ENCODE measurements at places on chromosomes 11 and 22.

DNA sequence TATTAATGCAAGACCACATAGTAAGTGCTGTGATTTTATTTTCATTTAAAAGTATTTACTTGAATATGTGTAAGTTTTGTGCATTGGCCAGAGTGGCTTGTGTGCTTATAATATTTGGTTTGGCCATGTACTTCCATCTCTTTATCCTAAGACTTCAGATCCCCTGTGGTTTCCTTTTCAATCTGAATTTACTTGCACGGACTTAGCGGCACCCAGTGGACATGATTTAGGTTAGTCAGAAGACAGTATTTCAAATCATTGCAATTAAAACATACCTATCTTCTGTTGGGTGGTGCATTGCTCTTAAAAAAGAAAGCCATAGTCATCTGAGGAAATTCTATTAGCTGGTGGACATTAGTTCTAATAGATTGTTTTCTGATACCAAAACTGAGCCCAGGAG lies 30.7 kb downstream of the PIWIL4 start:
- no peak overlapping the region for H3K27ac ChIP-seq
- H3K27me3 ChIP-seq = no peaks in the 10 kb centered on the region
- no peaks in the 10 kb centered on the region for H3K4me1 ChIP-seq
- DNase-seq = peak; percentile 15
- H3K4me3 ChIP-seq = no peak overlapping the region

GRCh38 chr22:36311386-36312085 lies 58.6 kb downstream of the APOL1 start:
- H3K36me3 ChIP-seq = peaks cover 52% of the 10 kb centered on the region
- DNase-seq = no peak
- no peak overlapping the region for H3K4me3 ChIP-seq
- no peak overlapping the region for H3K27ac ChIP-seq

DNA sequence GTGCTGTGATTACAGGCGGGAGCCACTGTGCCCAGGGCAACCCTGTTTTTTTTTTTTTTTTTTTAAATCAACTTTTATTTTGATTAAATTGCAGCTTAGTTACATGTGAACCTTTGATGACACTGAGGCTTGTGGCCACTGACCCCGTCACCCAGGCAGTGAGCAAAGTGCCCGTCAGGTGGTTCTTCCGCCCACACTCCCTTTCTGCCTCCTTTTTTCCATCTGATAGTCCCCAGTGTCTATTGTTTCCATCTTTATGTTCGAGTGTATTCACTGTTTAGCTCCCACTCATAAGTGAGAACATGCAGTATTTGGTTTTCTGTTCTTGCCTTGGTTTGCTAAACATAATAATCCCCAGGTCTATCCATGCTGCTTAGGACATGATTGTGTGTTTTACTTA lies 110.9 kb upstream of the GRK3 start:
- no peak for DNase-seq
- H3K4me3 ChIP-seq = no peak overlapping the region
- no peak overlapping the region for H3K27ac ChIP-seq
- H3K36me3 ChIP-seq = peaks cover 8% of the 10 kb centered on the region
- H3K27me3 ChIP-seq = no peaks in the 10 kb centered on the region

DNA sequence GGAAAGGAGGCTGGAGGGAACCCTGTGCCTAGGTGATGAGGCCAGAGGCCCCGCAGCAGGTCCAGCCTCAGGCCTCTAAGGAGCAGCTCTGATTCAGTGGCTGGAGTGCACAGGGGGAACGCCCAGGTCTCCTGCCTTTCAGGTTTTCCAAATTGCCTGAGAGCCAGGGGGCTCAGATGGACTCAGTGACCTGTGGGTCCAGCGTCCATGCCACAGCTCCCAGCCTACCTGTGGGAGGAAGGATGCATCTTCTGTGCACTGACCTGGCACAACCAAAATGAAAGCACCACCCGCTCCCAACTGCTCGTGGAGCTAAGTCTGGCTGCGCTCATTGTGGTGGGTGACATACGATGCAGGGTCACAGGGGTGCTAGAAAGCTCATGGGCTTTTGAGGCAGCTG lies 82.8 kb downstream of the FEZ1 start:
- H3K4me1 ChIP-seq = no peaks in the 10 kb centered on the region
- H3K27me3 ChIP-seq = no peaks in the 10 kb centered on the region
- no peak overlapping the region for H3K4me3 ChIP-seq

DNA sequence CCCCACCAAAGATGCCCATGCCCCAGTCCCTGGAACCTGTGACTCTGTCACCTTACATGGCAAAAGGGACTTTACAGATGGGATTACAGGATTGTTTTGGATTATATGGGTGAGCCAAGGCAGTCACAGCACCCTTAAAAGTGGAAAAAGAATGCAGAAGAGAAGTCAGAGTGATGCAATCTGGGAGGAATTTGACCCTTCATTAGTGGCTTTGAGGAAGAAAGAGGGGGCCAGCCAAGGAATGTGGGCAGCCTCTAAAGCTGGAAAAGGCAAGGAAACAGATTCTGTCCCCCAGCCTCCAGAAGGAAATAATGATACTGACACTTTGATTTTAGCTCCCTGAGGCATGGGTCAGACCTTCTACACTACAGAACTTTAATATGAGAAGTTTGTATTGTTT lies 257.3 kb upstream of the ISX start:
- DNase-seq = no peak
- H3K27me3 ChIP-seq = no peaks in the 10 kb centered on the region
- peaks cover 3% of the 10 kb centered on the region for H3K4me1 ChIP-seq
- H3K36me3 ChIP-seq = no peaks in the 10 kb centered on the region
- H3K27ac ChIP-seq = no peak overlapping the region

DNA sequence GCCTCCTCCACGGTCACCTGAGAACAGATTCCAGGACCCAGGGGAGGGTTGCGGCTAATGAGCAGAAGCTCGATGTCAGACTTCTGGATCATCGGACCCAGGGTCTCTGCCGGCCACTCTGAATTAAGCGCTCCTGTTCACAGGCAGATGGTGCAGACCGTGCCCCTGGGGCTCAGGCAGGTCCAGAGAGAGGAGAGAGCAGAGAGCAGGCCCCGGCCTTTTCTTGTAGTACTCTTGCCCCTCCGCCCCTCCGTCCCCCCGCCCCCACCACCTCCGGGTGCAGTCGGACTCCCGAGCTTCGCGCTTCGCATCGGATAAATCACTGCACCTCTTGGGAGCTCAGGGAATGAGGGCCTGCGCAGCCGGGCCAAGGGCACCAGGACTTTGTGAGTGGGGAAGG lies 50.3 kb downstream of the RPS6KA4 start:
- H3K27ac ChIP-seq = no peak overlapping the region
- no peaks in the 10 kb centered on the region for H3K36me3 ChIP-seq
- DNase-seq = no peak
- no peaks in the 10 kb centered on the region for H3K27me3 ChIP-seq

DNA sequence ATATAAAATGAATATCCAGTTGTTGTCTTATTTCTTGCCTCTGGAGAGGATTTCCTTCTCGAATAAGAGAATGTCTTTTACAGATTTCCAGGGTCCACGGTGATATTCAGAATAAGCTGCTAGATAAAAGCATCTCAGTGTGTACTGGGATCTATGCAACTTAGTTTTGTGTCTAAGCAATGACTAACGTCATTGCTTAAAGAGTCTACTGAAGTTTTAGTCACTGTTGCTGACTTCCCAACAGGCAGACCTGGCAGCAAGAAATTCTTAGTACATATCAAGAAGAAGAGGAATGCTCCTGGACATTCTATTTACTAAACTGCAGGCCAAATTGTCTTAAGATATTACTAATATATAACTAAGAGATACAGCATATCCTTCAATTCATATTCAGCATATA lies 70.3 kb downstream of the SOX6 start:
- H3K36me3 ChIP-seq = no peaks in the 10 kb centered on the region
- no peaks in the 10 kb centered on the region for H3K4me1 ChIP-seq
- H3K4me3 ChIP-seq = no peak overlapping the region

DNA sequence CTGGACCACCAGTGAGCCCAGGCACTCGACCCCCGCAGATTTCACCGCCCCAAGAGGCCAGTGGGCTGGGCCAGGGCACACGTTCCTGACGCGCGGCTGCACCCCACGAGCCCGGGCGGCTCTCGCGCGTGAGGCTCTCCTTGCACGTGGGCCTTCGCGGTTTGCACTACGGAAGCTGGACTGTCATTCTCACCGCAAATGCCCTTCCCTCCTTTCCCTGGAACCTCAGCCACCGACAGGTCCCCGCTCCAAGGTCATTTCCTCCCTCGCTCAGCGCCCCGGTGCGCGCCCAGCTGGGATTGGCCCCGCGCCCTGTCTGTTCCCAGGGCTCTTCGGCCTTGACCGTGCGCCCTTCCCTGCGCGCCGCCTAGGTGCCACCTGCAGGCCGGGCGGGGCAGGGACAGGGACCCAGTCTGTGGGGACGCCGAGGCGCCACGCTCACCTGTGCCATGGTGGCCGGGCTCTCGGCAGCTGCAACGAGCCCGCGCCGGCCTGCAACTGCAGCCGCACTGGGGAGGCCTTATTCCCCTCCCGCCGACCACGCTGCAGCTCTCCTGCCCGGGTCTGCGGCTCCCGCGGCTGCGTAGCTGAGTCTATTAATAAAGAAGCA lies 2.1 kb upstream of the CPT1A start:
- peak overlapping the region; percentile 65 for H3K27ac ChIP-seq
- H3K36me3 ChIP-seq = no peaks in the 10 kb centered on the region
- peak overlapping the region; percentile 37 for H3K4me3 ChIP-seq

DNA sequence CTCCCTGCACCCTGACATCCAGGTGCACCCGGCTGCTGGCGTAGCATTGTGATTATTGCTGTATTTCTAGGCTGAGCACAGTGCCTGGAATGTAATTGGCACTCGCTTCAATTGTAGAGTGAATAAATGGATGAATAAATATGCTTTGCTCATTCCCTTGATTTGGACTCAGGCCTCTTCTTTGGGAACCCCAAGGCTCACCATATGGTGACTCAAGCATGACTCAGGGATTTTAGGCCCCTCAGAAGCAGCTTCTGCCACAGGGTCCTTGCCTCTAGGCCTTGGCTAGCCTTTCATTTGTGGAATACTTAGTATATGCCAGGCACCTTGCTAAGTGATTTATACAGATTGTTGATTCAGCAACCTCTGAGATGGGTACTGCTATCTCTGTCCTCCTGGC lies 78.9 kb downstream of the GRIK4 start:
- DNase-seq = no peak
- no peak overlapping the region for H3K4me3 ChIP-seq
- H3K4me1 ChIP-seq = no peaks in the 10 kb centered on the region
- H3K36me3 ChIP-seq = no peaks in the 10 kb centered on the region
- no peaks in the 10 kb centered on the region for H3K27me3 ChIP-seq

- H3K4me3 ChIP-seq = no peak overlapping the region
- H3K27me3 ChIP-seq = no peaks in the 10 kb centered on the region
- no peaks in the 10 kb centered on the region for H3K36me3 ChIP-seq
- H3K4me1 ChIP-seq = no peaks in the 10 kb centered on the region
- H3K27ac ChIP-seq = no peak overlapping the region
- peak; percentile 38 for DNase-seq
These were observed 36.4 kb downstream of the SWAP70 start for GRCh38 chr11:9700105-9700801.

DNA sequence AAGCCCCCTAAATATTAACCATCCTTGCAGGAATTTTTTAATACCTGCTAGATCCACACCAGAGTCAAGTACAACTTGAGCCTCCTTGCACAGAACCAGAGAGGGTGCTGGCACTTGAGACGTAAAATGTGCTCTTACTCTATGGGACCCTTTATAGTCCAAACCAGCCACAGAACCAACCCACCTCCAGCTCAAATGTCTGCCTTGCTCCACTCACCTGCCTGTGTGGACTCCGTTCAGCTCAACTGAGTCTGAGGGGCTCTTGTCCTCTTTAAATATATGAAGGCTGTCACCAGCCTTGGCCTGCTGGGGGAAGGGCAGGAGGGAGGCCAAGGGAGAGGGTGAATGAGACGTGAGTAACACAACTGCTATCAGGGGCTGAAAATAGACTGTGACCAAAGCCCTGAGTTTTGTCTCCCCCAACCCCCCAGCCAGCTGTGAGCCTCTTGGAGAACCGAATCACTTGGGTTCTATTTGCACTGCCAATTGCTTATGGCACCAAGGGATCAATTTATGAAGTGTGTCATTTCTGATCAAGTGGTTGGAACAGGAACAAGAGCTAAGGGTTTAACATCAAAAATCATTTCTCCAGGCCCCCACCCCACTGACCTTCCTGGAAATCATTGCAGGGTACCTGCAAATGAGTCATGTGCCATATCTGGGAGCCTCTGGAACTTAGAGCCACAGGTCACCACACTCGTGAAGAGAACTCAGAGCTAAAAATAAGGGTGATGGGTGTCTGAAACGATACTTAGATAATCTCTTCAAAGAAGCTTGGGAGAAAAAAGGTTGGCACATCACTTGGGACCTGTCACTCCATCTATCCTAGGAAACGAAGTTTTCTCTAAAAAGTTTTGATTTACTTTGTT lies at the start of gene CSRP3:
TSS of gene CSRP3 (minus strand) at position 247 of the 869 bp plus-strand sequence. CDS start 9,535 bp downstream, outside the sequence.
- H3K4me3 ChIP-seq = no peak within 1 kb of the TSS
- H3K36me3 ChIP-seq = no peaks in the 10 kb centered on the region
- peaks cover 18% of the 10 kb centered on the region for H3K4me1 ChIP-seq
- H3K27ac ChIP-seq = no peak within 1 kb of the TSS

DNA sequence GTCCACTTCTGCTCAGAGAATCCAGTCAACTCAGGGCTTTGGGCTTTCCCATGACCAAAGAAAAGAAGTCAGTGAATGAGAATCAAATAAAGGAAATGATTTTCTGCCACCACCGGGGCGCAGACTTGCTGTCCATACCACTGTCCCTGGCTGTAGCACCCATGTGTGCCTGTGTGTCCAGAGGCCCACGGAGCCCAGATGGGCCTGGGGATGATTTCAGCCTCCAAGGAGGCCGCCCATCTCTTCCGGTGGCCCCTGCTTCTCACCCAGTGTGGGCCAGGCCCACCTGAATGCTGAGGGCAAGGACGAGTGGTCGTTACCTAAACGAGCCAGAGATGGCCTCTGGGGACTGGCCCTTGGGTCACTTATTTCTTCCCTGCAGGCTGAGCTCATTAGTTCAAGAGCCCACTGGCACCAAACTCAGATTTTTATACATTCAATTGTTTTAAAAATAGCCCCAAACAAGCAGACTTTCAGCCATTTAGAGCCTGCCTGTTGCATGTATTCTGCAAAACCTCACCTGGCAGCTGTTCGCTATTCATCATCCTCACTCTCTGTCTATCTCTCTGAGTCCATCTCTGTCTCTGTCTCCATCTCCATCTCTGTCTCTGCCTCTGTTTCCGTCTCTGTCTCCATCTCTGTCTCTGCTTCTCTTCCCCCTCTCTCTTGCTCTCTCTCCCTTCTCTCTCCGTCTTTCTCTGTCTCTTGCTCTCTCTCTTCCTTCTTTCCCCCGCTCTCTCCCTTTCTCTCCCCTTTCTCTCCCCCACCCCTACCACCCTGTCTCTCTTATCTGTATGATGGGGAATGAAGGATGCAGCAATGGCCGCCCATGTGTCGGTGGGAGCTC lies 24.2 kb downstream of the KRTAP5-5 start:
- H3K4me1 ChIP-seq = peaks cover 34% of the 10 kb centered on the region
- no peak for DNase-seq
- H3K36me3 ChIP-seq = no peaks in the 10 kb centered on the region
- H3K27me3 ChIP-seq = no peaks in the 10 kb centered on the region
- H3K4me3 ChIP-seq = no peak overlapping the region

- H3K36me3 ChIP-seq = no peaks in the 10 kb centered on the region
- H3K4me1 ChIP-seq = no peaks in the 10 kb centered on the region
- H3K27ac ChIP-seq = no peak overlapping the region
- no peaks in the 10 kb centered on the region for H3K27me3 ChIP-seq
- no peak overlapping the region for H3K4me3 ChIP-seq
- no peak for DNase-seq
These were observed 990.7 kb downstream of the NTM start for GRCh38 chr11:132361011-132361550.

- H3K4me1 ChIP-seq = no peaks in the 10 kb centered on the region
- H3K27me3 ChIP-seq = no peaks in the 10 kb centered on the region
- no peak overlapping the region for H3K4me3 ChIP-seq
- no peak for DNase-seq
These were observed 21.2 kb downstream of the ARL14EP start for GRCh38 chr11:30344085-30344484.

Measured in lung (tissue), 17 donors.